Activated CD8-positive, alpha-beta T cell treated with anti-CD3 and anti-CD28 coated beads, Interleukin-2, amount 10 ng/mL, durations not matched to agents 7 days and 5 days (primary cell): ENCODE measurements at places on chromosomes 7 and 10. TPM values are rescaled to one million over a fixed set of nuclear protein-coding genes. Genes with fewer than 3 reads are reported as not detected.

The NPC1L1 gene
- not detected for total RNA-seq

The FAM20C gene
- total RNA-seq = 0.74 TPM

The HOXA2 gene
- total RNA-seq = not detected

The CFAP70 gene
- 0.40 TPM for total RNA-seq

The PNLIPRP2 gene
- not detected for total RNA-seq

The ARHGAP19 gene
- 51.2 TPM for total RNA-seq

The TDRD1 gene
- not detected for total RNA-seq

The TUBAL3 gene
- total RNA-seq = not detected

The CALU gene
- total RNA-seq = 35.5 TPM

The OPN4 gene
- not detected for total RNA-seq

The UFSP1 gene
- 2.0 TPM for total RNA-seq

The DBNL gene
- total RNA-seq = 165 TPM

The PITRM1 gene
- total RNA-seq = 47.5 TPM

The ABCB4 gene
- total RNA-seq = not detected

GRCh38 chr7:100875356-100875751, 451 bp downstream of the SRRT start:
- peak overlapping the region; percentile 99 for H3K27ac ChIP-seq
- peak; percentile 54 for DNase-seq
- no peaks in the 10 kb centered on the region for H3K27me3 ChIP-seq
- peaks cover 75% of the 10 kb centered on the region for H3K36me3 ChIP-seq
- peaks cover 59% of the 10 kb centered on the region for H3K4me1 ChIP-seq
- peak overlapping the region; percentile 99 for H3K4me3 ChIP-seq

DNA sequence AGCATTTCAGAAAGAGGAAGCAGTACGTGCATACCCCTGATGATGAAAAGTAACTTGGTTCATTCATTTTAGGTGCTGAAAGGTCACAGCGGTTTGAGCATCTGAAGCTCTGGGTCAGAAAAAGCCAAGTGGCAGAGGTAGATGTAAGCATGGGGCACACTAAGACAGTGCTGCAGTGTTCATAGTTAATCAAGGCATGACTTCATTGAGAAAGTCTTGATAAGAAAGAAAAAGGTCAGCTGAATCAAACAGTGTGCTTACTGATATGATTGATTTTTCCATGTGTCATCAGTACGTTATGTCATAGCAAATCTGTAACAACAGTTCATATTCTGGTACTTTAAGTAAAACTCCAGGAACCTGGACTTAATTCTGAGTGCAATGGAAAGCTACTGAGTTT, 107.7 kb upstream of the PCLO start:
- no peak for DNase-seq
- H3K36me3 ChIP-seq = no peaks in the 10 kb centered on the region
- no peak overlapping the region for H3K4me3 ChIP-seq
- H3K27me3 ChIP-seq = no peaks in the 10 kb centered on the region
- no peak overlapping the region for H3K27ac ChIP-seq

DNA sequence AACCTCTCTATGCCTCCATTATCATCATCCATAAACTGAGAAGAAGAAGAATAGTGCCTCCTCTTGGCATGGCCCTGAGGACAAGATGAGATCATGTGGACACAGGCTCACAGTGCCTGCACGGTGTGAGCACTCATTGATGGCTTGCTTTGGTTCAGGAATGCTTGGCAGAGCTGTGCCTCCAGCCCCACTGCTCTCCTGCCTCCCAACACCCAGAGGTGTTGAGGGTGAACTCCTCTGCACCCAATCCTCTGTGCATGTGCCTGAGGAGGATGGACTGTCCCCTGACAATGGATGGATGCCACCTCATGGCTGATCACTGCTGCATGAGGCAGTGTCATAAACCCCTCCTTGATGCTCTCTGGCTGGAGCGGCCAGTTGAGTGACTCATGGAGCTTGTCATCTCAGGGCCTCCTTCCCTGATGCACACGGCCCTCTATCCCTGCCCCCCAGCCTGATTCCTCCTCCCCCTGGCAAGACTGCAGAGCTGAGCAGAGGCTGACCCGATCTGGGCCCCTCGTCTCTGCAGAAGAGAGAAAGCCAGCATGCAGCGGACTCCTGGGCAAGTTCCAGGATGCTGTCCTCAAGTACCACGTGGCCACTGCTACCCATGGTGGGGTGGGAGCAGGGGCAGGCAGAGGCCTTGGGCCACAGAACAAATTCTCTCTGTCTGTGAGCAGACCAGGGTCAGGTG, 136.3 kb downstream of the KCNMA1 start:
- DNase-seq = no peak
- no peak overlapping the region for H3K4me3 ChIP-seq
- no peaks in the 10 kb centered on the region for H3K4me1 ChIP-seq

DNA sequence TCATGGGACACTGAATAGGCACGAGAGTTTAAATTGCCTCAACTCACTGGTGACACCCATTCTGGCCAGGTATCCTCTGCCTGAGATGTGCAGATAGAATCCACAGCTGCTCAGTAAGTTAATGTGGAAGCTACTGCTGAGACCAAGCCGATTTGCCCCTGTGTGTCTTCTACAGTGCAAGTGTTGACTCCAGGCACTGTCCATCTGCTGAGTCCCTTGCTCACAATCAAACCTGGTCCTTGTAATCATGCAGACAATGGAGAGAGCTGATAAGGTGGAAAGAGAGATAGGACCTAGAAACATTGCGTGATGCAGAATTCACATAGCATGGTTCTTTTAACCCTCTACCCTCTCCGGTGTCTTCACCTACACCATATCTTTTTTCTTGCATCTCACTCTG, 101.4 kb downstream of the ITGB8 start:
- H3K27ac ChIP-seq = no peak overlapping the region
- H3K27me3 ChIP-seq = no peaks in the 10 kb centered on the region
- no peak overlapping the region for H3K4me3 ChIP-seq
- no peaks in the 10 kb centered on the region for H3K4me1 ChIP-seq
- H3K36me3 ChIP-seq = no peaks in the 10 kb centered on the region

- H3K36me3 ChIP-seq = peaks cover 6% of the 10 kb centered on the region
- no peak overlapping the region for H3K27ac ChIP-seq
- H3K27me3 ChIP-seq = peaks cover 60% of the 10 kb centered on the region
Observed at GRCh38 chr7:8434290-8435002, 1.0 kb downstream of the NXPH1 start.

DNA sequence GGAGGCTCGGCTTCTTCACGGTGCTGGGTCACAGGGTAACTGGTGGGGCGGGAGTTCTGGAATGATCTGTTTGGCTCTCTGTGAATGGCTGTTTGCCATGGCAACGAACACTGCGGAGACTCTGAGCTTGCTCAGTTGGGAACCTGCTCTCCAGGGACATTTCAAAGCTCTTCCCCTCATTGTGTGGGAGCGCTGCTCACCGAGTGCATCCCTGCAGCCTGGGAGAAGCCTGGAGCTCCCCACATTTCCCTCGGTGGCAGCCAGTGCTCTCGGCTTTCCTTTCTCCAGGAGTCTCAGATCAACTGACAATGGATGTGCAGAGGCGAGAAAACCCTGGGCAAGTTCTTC, 57.6 kb upstream of the CACUL1 start:
- H3K4me1 ChIP-seq = no peaks in the 10 kb centered on the region
- no peak overlapping the region for H3K27ac ChIP-seq
- H3K36me3 ChIP-seq = no peaks in the 10 kb centered on the region
- H3K27me3 ChIP-seq = no peaks in the 10 kb centered on the region
- no peak overlapping the region for H3K4me3 ChIP-seq

GRCh38 chr7:156954941-156955340, 5.4 kb downstream of the NOM1 start:
- no peaks in the 10 kb centered on the region for H3K27me3 ChIP-seq
- no peak for DNase-seq
- peaks cover 39% of the 10 kb centered on the region for H3K4me1 ChIP-seq
- no peak overlapping the region for H3K4me3 ChIP-seq
- no peak overlapping the region for H3K27ac ChIP-seq

DNA sequence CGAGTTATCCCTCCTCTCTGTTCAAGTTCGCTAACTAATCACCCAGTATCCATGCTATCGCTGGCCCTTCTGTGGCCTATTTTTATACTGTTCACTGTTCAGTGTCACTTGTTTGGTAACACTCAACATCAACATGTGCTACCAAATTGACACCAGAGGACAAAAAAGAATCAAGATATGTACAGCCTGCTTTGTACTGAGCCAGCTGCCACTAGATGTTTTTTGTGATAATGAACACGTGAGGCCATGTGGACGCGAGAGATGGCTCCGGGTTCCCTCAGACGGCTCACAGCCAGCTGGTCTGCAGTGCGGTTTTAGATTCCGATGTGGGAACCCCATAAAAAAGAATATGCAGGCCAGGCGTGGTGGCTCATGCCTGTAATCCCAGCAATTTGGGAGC, 21.2 kb downstream of the CAV1 start:
- H3K4me1 ChIP-seq = no peaks in the 10 kb centered on the region
- H3K4me3 ChIP-seq = no peak overlapping the region
- H3K36me3 ChIP-seq = no peaks in the 10 kb centered on the region
- DNase-seq = no peak
- H3K27me3 ChIP-seq = peaks cover 10% of the 10 kb centered on the region
- no peak overlapping the region for H3K27ac ChIP-seq

DNA sequence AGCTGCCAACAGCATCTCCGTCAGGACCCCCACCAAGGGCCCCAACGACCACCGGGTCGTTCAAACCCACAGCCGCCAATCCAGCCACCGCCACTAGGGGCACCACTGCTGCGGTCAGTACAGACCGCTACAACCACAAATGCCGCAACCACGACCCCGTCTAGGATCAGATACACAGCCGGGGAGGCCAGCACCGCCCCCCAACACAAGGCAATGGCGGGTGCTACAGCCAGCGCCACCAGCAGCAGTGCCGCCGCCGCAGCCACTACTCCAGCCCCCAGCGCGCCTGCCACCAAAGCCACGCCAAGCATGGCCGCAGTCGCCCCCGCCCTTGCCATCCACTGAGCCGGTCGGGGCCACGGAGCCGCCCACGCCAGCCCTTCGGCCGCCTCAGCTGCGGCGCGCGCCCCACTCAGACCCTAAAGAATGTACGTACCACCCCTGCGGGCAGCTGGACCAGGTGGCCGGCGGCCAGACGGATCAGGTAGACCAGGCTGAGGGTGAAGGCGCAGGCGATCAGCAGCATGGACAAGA, 473 bp downstream of the CYP51A1 start:
- peaks cover 34% of the 10 kb centered on the region for H3K4me1 ChIP-seq
- peaks cover 18% of the 10 kb centered on the region for H3K36me3 ChIP-seq
- peak; percentile 67 for DNase-seq
- H3K27me3 ChIP-seq = no peaks in the 10 kb centered on the region
- H3K4me3 ChIP-seq = peak overlapping the region; percentile 95

DNA sequence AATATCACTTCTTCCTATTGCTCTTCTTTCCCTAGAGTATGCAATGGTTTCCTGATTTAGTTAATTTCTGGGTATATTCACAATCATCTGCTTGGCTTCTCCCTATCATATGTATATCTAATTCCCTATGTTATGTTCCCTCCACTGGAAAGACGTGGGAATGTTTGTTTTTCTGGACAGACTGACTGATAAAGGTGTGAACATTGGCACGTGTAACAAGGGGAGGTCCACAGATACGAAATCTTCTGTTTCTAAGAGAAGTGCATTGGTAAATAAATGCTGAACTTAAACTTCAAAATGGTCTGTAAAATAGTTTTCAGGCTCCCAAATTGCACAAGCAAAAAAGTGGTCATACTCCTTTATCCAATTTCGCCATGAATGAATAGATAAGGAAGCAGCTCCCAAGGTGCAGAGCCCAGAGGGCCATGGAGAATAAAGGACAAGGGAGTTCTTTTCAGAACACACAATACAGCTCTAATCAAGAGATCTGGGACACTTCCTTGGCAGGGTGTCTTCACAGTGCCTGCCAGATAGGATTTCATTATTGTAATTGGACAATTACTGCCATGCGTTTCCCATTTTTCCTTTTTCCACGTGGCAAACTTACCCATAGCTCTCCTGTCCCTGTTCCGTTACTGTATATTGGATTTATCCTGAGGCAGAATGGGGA, 141.9 kb downstream of the RNF133 start:
- no peak overlapping the region for H3K27ac ChIP-seq
- H3K4me1 ChIP-seq = no peaks in the 10 kb centered on the region
- H3K27me3 ChIP-seq = no peaks in the 10 kb centered on the region
- H3K36me3 ChIP-seq = no peaks in the 10 kb centered on the region
- no peak for DNase-seq
- H3K4me3 ChIP-seq = no peak overlapping the region
